ENCODE measurements at places on chromosomes 3 and 15.

DNA sequence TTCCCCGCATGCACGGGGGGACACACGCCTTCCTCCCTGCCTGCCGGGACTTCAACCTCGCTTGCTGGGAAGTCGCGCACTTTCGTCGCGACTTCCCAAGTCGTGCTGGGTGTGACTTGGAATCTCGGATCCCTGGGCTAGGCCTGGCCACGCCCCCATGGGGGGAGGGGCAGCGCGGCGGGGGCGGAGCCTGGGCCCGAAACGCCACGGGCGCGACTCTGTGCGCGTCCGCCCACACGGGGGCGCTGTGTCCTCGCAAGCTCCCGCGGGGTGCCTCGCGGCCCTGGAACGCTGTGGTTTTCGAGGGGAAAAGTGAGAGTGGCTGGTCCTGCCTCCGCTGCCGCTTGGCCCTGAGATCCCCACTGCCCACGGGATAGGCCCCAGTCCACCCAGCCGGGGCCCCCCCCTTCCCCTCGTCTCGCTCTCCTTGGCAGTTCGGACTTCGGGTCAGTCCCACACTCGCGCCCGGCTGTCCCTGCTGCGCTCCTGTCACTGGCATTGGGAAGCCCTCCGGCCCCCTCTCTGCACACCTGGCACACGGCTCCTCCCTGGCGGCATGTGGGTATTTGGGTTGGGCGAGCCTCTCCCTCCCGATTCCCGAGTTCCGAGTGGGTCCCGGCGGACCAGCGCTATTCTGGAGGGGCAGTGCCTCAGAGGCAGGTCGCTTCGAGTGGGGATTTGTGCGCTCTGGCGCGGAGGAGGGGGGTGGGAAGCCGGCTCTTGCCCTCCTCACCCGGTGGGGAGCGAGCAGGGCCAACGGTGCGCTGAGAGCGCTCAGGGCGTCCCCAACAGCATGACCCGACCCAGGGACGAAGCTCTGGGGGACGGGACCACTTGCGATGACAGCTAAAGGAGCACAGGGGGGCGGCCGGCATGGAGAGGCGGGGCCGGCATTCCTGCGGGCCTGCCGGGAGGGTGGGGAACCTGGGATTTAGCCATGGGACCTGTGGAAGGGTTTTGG is 23.6 kb downstream of the SEC61A1 start:
- peak; percentile 70 for DNase-seq

DNA sequence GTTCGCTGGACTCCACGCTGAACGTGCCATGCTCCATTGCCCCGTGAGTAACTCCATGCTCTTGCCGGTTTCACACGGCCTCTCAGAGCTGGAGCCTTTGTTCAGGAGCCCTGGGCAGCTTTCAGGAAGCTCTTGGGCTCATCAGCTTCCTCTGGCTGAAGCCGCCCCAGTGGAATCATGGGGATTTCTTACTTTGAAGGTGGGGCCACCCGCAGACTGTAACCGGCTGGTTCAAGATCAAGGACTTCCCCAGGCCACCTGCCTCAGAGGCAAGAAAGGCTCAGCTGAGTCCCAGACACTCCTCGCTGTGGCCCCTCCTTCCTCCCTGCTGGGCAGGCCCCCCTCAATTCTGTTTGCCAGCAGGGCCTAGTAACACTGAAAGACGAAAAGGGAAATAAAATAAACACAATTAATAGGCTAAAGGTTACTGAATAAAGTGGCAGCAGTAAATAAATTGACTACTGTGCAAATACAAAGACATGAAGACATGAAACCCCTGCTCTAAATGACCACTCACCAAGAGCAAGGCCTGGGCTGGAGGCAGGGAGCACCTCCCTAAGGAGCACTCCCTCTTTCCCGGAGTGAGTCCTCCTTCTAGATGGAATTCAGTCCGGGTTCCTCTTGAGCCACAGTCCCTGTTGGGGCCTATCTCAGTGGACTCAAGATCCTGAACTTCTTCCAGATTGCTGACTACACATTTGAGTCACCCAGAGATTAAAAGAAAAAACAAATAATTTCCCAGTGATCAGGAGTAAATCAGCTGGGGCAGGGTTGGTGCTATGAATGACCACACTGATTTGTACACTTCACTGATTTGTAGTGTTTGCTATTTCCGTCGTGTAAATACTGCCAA is 51.0 kb downstream of the ZDHHC19 start:
- no peak for DNase-seq

DNA sequence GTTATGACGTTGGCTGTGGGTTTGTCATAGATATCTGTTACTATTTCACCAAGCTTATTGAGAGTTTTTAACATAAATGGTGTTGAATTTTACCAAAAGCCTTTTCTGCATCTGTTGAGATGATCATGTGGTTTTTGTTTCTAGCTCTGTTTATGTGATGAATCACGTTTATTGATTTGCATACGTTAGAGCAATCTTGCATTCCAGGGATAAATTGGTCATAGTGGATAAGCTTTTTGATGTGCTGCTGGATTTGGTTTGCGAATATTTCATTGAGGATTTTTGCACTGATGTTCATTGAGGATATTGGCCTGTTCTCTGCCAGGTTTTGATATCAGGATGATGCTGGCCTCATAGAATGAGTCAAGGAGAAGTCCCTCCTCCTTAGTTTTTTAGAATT is 117.8 kb downstream of the DOCK3 start:
- no peak for DNase-seq

GRCh38 chr3:187640569-187641059 is 29.6 kb downstream of the SST start:
- no peak for DNase-seq

GRCh38 chr3:66439666-66440344 is 61.0 kb downstream of the LRIG1 start:
- no peak for DNase-seq

GRCh38 chr3:54557538-54558428 is 370.1 kb downstream of the LRTM1 start:
- DNase-seq = no peak

DNA sequence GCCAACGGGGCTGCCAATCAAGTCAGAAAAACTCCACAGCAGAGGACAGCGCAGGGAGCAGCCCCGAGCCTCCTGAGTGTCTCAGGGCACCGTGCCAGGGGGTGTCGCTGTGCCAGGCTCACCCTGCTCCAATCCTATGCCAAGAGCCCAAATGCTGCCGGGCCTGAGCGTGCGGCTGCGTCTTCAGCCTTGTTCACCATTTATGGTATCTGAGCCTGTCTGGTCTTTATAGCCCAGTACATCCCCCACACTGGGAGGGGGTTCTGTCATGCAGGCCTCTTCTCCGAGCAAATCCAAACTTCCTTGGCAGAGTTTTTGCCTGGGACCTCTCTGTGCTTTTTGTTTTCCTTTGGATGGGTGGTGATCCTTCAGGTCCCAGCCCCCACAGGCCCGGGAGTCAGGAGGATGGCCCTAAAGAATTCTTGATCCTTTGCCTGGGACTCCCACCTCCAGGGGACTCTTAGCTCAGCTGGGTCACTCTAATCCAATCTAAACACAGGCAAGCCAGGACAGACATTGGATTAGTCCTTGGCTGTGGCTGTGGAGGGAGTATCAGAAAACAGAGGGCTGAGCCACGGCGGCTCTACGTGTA is 135.1 kb upstream of the HACD2 start:
- no peak for DNase-seq

GRCh38 chr3:159233734-159234133 is 431.9 kb downstream of the MFSD1 start:
- no peak for DNase-seq

- no peak for DNase-seq
Observed at GRCh38 chr3:28646435-28646834, 297.8 kb upstream of the AZI2 start.

DNA sequence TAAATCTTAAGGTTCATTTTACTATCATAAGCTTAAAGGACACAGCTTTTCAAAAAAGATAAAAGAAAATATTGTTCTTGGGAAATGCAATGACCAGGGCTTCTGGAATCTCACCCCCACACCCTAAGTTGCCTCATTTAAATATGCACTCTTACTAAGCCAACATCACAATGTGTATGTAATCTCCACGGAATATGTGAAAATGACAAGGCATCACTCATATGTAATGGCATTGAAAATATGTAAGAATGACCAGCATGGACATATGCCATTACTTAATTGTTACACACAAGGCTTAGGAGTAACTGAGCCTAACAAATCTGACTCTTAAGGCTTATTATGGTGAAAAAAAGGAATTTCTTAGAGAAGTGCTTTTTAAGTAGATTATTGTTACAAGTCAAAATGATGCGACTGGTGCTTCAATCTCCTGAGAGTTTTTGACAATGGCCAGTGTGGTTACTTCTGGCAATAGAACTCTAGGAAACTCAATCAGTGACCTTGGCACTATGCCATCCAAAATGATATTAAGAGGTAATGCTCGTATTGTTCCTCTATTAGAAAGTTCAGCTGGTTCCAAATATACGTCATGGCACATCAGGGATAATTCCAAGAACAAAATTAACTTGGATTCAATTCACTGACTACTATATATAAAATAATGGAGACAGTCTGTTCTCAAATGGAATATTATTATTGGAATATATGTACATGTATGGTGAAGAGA is 290.0 kb upstream of the PLSCR5 start:
- no peak for DNase-seq

DNA sequence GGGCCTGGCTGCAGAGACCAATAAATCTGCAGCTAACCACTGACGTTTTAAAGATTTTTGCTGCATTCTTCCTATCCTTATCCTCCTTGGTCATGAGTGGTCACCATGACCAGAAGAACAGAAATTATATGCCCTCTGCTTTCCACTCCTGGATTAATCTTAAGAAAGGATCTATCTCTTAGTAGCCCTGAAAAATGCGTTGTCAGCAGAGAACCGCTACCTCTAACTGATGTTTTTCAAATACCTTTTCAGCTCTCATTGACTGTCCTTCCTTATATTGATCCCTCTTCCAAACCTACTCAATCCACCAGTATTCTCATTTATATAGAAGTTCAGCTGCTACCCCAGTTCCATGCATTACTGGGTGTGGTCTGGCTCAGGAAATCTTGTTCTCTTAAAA is 610.1 kb downstream of the MECOM start:
- no peak for DNase-seq

- peak; percentile 63 for DNase-seq
Observed at GRCh38 chr15:58453931-58454793, 22.4 kb downstream of the LIPC start.

DNA sequence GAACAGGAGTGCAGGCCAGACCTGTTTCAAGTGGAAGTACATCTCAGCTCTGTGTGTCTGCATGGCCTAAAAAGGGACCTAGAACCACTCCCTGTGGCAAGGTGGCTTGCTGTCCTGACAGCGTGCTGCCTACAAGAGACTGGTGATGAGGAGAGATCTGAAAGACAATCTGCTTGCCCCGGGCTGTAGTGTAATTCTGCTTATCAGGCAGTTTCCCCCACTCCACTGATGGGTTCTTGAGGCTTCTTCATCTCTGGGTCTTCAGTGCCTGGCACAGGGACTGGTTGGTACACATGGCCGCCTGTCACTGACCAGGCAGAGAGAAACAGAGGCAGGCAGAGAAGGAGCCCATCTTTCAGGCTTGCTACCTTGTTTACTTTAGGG is 57.6 kb downstream of the HEG1 start:
- no peak for DNase-seq

GRCh38 chr15:100350434-100351226 is 8.9 kb upstream of the ADAMTS17 start:
- DNase-seq = no peak

DNA sequence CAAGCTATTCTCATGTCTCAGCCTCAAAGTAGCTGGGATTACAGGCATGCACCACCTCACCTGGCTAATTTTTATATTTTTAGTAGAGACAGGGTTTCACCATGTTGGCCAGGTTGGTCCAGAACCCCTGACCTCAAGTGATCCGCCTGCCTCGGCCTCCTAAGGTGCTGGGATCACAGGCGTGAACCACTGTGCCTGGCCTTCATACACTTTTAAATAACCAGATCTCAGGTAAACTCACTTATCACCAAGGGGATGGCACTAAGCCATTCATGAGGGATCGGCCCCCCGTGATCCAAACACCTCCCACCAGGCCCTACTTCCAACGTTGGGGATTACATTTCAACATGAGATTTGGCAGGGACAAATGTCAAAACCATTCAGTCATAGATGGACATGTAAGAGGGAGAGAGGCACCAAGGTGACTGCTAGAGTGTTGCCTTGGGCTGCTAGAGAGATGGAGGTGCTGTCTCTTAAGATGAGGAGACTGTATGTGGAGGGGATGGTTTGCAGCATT is 13.3 kb upstream of the DOCK3 start:
- DNase-seq = no peak

GRCh38 chr15:45402162-45402954 is 24.0 kb upstream of the GATM start:
- DNase-seq = peak; percentile 90

DNA sequence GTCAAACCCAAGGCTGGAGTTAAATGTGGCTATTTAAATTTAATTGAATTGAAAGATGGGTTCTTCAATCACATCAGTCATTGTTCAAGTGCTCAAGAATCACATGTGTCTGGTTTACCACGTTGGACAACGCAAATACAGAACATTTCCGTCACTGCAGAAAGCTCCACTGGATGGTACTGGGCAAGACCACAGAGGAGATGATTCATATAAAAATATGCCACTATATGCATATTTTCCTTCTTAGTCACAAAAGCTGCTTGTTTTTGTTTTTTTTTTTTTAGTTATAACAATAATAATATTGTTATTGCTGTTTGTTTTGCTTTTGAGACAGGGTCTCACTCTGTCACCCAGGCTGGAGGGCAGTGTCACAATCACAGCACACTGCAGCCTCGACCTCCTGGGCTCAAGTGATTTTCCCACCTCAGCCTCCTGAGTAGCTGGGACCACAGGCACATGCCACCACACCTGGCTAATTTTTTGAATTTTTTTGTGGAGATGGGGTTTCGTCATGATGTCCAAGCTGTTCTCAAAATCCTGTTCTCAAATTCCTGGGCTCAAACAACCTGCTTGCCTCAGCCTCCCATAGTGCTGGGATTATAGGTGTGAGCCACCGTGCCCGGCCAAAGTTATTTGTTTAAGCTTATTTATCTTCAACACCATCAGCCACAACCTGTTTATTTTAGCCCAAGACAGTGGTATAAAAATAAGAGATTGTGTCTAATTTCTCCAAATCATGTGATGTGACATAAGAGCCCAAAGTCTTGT is 19.4 kb downstream of the RTP3 start:
- DNase-seq = no peak

GRCh38 chr3:146493761-146494160 is 24.4 kb upstream of the PLSCR2 start:
- DNase-seq = no peak

- peak; percentile 34 for DNase-seq
Observed at GRCh38 chr15:73240866-73241499, 127.8 kb downstream of the HCN4 start.

GRCh38 chr3:59121346-59122144 is 71.7 kb upstream of the CFAP20DC start:
- DNase-seq = no peak

- DNase-seq = no peak
Observed at GRCh38 chr3:127525373-127525772, 65.2 kb downstream of the TPRA1 start.

DNA sequence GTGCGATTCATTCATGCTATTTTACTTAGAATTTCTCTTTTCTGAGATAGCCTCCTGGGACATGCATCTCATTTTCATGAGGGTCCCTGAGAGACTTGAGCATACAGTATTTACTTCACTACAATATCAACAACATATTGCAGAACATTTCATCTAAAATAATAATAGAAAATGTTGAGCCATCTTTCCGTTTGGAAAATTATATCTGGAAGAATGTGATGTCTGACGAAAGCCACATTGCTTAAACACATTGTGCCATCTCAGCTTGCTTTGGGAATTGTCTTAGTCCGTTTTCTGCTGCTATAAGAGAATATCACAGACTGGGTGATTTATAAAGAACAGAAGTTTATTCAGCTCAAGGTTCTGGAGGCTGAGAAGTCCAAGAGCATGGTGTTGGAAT is 55.5 kb downstream of the DPH6 start:
- DNase-seq = no peak
